CD4-positive, alpha-beta T cell treated with Interleukin-17A for 1 hour (primary cell): ENCODE measurements at places on chromosomes 12 and 14.

- DNase-seq = no peak
These were observed 45.5 kb upstream of the ST8SIA1 start for GRCh38 chr12:22380031-22380430.

- DNase-seq = no peak
These were observed 1090.6 kb downstream of the SLC6A15 start for GRCh38 chr12:83821967-83822366.

DNA sequence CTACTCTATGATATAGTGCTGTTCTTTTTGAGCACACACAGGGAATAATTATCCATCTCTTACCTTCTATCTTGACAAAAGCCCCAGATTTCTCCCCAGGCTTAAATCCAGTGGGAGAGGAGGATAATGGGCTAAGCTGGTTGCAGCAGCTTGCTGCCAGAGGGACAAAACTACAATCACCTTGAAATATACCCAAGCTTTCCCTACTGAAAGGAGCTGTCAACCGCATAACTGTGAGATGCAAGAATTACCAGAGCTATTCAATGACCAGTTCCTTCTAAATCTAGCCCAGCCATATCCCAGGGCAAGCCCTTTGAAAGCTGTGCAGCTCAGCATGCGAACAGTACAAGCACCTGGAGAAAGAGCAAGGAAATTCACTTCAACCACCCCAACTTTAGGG is 943 bp upstream of the MGAT4C start:
- DNase-seq = no peak

- DNase-seq = no peak
These were observed 1.6 kb upstream of the CD9 start for GRCh38 chr12:6198556-6198955.

DNA sequence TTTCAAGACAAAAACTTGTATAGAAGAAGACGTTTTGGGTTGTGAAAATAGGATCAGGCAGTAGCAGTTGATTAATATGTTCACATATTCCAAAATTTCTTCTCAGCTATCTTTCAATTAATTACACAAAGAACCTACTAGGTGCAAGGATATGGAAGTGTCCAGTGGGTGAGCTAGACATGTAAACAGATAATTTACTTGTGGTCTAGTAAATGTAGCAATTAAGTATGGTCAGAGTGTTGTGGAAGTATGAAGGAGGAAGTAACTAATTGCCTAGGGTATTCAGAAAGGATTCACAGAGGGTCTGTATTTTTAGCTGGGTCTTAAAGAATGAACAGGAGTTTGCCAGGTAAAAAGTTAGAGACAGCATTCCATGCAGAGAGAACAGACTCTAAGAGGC is 5.9 kb downstream of the GOLGA5 start:
- DNase-seq = no peak

GRCh38 chr12:102120564-102120873 is 536 bp downstream of the PARPBP start:
- no peak for DNase-seq

- no peak for DNase-seq
These were observed 49.5 kb downstream of the FANCM start for GRCh38 chr14:45185100-45185814.

DNA sequence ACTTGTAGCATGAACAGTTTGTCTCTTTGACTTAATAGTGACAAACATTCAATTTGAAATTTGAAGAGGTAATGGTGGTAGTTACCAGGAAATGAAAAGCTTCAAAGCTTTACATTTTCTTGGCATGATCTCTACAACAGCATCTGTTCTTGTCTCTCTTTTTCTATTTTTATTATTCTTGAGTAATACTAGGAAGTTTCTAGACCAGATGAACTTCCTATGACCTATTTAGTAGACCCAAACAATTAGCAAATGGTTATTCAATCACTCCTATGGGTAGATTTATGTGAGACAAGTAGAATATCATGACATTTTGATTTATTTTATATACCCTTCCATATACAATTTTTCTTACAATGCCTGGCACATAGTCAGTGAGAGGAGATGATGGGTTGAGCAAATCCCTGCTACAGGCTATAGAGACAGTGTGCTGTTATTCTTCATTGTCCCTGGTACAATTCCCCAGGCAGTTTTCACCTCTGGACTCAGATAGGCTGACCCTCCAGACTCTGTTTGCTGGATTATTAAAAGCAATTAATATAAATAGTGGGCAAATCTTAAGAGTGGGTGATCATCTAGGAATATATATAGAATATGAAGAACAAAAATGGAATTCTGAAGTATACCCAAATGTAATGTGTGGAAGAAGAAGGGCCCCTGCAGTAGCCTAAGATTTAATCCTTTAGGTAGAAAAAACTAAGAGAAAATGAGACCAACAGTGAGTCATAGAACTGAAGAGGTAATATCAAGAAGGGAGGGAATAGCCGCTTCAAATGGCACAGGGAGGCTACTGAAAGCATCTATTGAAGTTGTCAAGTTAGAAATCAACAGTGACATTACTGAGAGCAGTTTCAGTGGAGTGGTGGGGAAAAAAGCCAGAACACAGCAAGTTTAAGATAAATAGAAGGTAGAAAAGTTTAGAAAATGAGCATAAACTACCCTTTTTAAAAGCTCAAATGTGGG is 512.0 kb downstream of the FOXG1 start:
- no peak for DNase-seq

DNA sequence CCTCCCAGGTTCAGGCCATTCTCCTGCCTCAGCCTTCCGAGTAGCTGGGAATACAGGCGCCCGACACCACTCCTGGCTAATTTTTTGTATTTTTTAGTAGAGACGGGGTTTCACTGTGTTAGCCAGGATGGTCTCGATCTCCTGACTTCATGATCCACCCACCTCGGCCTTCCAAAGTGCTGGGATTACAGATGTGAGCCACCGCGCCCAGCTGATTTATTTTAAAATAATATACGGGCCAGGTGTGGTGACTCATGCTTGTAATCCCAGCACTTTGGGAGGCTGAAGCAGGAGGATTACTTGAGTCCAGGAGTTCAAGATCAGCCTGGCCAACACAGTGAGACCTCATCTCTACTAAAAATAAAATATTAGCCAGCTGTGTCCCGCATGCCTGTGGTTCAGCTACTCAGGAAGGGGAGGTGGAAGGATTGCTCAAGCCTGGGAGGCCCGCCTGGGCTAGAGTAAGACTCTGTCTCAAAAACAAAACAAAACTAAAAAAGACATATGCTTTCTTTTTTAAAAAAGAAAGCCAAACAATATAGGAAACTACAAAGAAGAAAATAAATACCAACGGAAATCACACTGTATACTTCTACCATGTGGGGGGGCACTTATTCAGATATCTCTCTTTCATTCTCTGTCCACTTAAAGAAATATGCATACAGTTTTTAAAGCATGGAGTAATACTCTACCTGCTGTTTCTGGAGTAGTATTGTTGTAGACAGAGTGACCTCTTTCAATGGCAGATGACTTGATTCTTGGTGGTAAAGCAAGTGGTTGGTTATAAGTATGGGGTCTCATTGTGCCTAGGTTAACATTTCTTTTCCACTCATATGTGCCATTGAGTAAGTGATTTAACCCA is 930 bp upstream of the MIA2 start:
- DNase-seq = peak; percentile 40

GRCh38 chr12:78880078-78880477 is 15.5 kb downstream of the SYT1 start:
- no peak for DNase-seq

DNA sequence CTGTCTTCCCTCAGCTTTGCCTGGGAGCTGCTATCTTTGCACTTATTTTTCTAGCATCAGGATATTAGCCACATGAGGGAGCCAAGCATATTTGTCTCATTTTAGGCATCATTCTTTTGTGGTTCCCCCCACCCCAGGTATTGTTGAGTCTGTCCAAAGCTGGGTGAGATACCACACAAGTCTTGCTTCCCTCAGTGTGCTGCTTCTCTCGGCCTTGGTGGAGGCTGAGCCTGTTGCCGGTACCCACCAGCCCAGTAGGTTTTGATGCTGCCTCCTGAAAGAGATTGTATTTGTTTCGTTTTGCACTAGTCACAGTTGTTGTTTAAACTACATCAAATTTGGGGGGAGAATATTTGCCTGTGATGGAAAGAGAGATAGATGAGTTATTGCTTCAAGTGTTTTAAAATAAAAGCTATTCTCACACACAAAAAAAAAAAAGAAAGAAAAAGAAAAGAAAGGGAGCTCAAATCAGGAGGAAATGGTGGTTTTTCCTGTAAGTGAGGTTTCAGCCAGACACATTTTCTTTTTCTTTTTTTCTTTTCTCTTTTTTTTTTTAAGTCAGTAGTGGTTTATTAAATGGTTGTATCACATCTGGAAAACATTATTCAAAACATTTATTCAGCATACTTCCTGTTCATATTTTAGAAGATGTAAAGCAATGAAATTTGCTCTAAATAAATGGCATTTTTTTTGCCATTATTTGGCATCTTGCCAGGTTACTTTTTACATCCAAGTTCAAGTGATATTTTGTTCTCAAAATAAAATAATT is 58.5 kb downstream of the SLC4A8 start:
- DNase-seq = peak; percentile 36

- no peak for DNase-seq
These were observed 289.6 kb downstream of the ZFP36L1 start for GRCh38 chr14:68503186-68503825.

GRCh38 chr12:106883426-106883825 is 72.3 kb upstream of the TMEM263 start:
- no peak for DNase-seq

- DNase-seq = no peak
These were observed 162.4 kb downstream of the AKAP6 start for GRCh38 chr14:32491416-32492016.

- no peak for DNase-seq
These were observed 239.3 kb downstream of the MED13L start for GRCh38 chr12:116037941-116038837.

GRCh38 chr12:55673638-55674037 is 34.1 kb downstream of the ITGA7 start:
- DNase-seq = no peak

DNA sequence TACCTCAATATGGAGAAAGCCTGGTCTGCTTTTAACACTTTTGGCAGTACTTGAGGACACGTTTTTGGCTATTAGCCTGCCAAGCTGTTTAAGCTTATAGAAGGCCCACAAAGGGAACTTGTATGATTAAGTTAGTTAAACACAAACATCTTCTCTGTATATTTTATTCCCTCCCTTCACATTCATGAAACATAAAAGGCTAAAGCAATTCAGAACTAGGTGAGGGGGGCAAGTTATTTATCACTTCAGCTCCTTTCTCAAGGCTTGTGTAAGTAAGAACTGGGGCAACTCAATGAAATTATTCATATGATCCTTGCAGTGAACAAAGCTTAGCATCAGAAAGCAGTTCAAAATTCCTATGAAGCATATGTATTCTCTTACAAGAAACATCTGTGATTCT is 7.5 kb downstream of the PRICKLE1 start:
- no peak for DNase-seq

- no peak for DNase-seq
These were observed 123.3 kb downstream of the KCNA5 start for GRCh38 chr12:5166976-5167375.

GRCh38 chr14:74474376-74474775 is 18.7 kb downstream of the NPC2 start:
- no peak for DNase-seq

GRCh38 chr12:56110571-56110970 is 5.9 kb upstream of the RPL41 start:
- no peak for DNase-seq
